Stimulated activated CD8-positive, alpha-beta memory T cell treated with anti-CD3 and anti-CD28 coated beads, Interleukin-12 subunit alpha, Interleukin-12 subunit beta, amount 100 ng/mL, for 1 hour (primary cell): ENCODE measurements at places on chromosomes 16 and 17.

DNA sequence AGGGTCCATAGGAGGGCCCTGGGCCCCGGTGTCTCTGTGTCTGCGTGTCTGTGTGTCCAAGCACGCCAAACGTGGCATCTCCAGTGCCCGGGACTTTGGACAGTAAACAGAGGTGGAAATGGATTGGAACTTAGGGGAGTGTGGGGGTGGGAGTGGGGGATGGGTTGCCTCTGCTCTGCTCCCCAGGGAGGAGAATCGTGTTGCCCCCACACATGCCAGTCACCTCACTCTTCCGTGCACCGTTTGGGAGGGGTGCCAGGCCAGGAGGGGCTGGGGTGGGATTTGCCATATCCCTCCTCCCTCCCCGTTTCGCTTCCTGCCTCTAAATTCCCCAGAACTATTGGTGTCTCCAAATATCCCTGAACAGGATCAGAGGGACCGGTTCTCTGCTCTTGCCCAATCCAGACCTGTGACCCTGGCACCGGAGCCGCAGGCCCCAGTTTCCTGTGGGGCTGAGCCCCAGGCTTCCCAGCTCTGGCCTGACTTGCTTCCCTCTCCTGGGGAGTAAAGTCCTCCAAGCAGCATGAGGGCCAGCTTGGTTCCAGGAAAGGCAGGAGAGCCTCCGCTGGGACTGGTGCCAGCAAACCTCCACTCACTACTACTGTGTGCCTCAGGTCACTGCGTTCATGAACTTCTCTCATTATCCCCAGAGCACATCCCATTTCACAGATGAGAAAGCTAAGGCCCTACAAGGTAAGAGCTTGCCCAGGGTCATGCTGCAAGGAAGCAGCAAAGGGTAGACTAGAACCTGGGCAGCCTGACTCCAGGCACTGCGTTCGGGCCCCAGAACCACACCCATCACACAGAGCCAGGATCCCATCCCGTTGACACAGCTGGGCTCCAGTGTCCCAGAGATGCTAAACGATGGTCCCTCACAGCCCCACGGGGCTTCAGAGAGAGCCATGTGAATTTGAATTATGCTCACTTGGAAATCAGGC, at the start of gene ASGR1:
Gene ASGR1, minus strand, starts transcription at position 54 of the 938 bp plus-strand sequence. CDS start 807 bp downstream, outside the sequence.
- DNase-seq, result no peak

DNA sequence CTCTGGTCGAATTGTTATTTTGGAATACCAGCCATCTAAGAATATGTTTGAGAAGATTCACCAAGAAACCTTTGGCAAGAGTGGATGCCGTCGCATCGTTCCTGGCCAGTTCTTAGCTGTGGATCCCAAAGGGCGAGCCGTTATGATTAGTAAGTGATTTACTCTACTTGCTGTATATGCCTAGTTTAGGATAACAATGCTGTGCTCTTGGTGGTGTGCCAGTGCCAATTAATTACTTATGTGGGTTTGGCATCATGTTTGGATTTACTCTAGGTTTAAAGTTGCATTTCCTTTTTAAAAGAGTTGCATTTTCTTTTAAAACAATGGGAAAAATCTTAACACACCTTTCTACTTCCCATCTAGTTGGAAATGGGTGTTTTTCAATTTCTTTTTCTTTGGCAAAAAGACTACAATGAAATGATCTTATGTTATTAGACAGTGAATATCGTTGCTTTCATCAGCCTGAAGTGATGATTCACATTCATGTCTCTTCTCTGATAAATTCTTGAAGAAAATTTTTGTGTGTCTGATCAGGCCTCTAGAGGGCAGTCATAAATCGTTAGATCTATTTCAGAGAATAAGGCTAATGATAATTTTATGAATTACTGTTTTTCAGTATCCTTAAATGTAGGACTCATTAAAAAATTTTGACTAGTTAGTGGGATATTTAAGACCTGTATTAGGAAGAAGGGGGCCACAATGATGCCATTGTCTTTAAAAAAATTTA, 5.6 kb downstream of the SF3B3 start:
- DNase-seq, result no peak

DNA sequence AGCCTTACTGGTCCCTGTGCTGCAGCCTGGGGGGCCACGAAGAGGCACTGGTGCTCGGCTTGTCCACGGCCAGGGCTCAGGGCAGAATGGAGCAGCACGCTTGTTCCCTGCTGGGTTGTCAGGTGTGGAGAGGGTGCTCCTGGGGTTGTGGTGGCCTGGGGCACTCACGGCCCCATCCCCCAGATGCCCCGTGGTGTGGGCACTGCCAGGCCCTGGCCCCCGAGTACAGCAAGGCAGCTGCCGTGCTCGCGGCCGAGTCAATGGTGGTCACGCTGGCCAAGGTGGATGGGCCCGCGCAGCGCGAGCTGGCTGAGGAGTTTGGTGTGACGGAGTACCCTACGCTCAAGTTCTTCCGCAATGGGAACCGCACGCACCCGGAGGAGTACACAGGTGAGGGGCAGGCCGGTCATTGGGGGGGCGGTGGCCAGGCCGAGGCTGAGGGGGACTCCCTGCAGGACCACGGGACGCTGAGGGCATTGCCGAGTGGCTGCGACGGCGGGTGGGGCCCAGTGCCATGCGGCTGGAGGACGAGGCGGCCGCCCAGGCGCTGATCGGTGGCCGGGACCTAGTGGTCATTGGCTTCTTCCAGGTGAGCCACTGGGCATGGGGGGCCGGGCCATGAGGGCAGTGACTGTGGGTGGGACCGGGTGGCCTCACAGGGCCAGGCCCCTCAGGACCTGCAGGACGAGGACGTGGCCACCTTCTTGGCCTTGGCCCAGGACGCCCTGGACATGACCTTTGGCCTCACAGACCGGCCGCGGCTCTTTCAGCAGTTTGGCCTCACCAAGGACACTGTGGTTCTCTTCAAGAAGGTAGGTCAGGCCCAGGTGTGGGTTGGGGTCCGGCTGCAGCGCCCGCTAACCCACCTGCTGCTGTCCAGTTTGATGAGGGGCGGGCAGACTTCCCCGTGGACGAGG, 1.5 kb downstream of the PDIA2 start:
- DNase-seq, result no peak

- DNase-seq, result no peak
Measured at GRCh38 chr17:20043021-20043420, 33.9 kb downstream of the SPECC1 start.

- no peak for DNase-seq
Measured at GRCh38 chr17:38467491-38467890, 39.2 kb downstream of the ARHGAP23 start.

GRCh38 chr16:85275533-85276249, 163.4 kb upstream of the CIBAR2 start:
- DNase-seq, result peak; percentile 39

GRCh38 chr17:27596566-27597187, 34.3 kb upstream of the LGALS9 start:
- DNase-seq, result no peak

DNA sequence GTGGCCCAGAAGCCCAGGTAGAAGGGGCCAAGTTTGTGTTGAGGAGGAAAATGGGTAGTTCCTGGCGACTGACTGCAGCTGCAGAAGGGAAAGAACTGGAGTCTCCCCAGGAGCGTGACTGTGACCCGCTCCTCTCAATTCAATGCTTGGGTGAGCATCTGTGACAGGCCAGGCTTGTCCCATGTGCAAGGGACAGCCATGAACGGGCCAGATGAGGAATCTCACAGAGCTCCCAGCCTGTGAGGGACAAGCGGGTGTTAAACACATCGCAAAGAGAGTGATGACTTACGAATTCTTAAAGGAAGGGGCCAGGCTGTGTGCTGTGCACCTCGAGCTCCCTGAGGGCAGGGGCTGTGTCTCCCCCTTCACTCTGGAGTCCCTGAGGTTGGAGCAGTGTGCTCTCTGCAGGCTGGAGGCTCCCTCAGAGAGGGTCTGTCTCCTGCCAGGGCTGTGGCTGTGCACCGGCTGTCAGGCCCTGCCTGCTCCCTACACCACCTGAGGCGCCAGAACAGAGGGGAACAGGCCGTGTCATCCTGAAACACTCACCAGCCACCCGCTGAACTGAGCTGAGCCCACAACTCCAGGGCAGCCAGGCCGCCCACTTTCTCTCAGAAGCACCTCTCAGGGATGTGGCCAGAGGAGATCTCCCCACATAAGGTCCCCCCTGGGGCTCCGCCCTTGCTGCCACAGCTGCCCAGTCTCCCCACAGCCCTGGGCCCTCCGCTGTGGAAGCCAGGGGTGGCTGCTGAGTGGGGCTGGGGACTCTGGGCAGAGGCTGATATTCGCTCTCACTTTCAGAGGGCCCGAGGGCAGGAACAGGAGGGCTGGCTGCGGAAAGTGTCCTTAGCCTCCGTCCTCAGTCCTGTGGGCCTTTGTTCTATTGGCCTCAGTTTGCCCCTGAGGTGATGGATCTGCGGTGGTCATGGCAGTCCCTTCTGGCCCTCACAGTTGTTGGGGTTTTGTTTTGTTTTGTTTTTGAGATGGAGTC, 25.7 kb upstream of the NXPH3 start:
- DNase-seq, result no peak

GRCh38 chr17:1989135-1989534, 36.0 kb downstream of the RTN4RL1 start:
- DNase-seq, result no peak

GRCh38 chr17:75153780-75154194, 525 bp downstream of the JPT1 start:
- DNase-seq, result no peak

- DNase-seq, result no peak
Measured at GRCh38 chr17:6184508-6184907, 114.3 kb downstream of the WSCD1 start.

DNA sequence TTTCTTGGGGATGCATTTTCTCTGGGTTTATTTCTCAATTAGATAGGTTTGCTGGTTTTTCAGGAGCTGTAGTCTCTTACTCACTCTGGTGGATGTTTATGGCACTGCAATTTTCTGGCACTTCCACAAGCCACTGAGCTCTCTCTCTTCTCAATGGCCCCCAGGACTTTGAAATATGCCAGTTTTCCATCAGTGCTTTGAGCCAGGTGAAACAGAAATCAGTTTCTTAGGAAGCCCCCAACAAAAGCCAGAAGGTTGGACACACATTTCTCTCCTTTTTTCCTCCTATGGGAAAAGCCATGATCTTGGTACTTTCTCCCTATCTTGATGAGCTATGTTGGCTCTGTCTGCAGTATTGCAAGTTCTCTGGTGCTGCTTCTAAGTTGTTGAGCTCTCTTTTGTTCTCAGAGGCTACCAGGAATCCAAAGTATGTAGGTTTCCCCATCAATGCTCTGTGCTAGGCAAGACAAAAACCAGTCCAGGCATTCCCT, 90.7 kb upstream of the SMIM36 start:
- no peak for DNase-seq

GRCh38 chr16:5730783-5731182, 633.2 kb upstream of the EEF2KMT start:
- DNase-seq, result no peak

GRCh38 chr17:67489273-67489672, 112.2 kb downstream of the PITPNC1 start:
- no peak for DNase-seq

DNA sequence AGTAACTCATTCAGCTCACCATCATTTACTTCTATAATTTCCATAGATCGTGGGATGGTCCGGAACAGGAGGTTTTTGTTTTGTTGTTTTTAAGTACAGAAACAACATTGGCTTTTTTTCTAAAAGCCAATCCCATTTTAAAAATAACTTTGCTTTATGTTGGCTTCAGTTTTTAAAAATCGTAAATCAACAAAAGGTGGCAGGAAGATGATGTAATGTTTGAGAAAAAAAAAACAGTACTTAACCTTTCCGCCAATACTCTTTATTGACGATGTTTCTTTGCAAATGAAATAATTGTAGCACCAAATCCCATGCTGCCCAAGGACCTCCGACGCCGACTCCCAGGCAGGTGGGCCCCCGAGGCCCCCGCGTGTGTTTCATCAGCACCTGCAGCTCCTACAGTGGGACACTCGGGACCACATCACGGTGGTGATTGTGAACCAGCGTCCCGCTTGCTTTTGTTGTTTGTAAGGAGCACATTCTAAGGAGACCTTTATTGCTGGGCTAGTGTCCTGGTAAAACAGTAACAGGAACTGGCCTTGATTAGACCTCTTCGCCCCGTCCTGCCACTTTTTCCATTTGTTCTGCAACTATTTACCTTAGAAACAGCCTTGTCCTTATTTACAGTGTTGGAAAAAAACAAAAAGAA, 140.2 kb upstream of the CHMP6 start:
- DNase-seq, result no peak

DNA sequence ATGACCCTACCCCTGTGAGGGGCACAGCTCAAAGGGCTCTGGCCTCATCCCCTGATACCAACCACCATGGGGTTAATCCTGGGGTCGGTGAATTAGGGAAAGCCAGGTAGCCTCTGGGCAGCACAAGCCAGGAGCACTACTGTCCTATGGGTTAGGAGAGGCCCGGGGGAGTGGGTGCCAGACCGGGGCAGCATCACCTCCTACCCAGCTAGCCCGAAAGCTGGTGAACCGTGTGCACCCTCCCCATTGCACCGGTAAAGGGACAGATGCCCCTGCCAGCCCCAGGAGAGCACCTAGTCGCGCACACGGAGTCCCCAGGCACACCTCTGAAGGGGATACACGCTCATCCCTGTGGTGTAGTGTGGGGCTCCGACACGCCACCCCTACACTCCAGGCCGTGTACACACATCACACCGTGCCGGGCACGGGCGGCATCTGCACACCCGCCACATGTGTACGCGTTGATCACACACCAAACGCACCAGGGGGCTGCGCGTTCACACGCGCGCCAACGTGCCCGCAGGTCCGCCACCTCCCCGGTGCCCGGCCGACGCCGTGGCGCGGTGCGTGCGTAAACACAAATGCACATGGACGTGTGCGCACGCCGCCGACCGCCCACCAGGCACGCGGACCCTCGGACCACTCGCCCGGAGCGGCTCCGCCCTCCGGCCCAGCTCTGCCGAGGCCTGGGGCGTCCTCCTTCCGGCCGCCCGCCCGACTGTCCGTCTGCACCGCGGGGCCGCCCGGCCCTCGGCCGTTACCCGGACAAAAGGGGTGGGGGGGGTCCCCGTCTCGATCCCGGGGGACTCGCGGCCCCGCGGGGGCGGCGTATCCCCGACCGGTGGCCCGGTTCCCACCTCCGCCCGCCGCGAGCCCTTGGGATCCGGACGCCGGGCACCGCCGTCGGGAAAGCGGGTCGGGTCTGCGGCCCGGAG, 785 bp downstream of the UBALD1 start:
- DNase-seq, result no peak

DNA sequence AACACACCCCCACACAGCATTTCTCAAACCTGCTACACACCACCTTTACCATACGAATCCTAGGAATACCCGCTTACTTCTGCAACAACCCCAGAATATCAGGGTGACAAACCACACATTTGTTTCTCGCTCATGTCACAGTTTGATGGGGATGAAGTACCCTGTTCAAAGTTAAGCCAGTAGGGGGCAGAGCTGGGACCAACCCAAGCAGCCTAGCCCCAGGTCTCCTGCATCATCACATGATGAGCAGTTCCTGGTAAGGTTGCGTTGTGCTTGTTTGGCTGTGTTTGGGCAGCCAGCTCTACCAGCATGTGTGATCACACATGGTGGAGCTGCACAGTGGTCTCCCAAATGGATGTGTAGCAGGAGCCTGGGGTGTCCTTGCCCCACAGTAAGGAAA, 103.6 kb upstream of the C16orf82 start:
- DNase-seq, result no peak

- no peak for DNase-seq
Measured at GRCh38 chr16:53784291-53784690, 80.3 kb downstream of the FTO start.
